ENCODE measurements at places on chromosomes 13 and 19.

- no peak for DNase-seq
Observed at GRCh38 chr13:104408733-104409132, 1342.5 kb upstream of the SLC10A2 start.

GRCh38 chr19:7953576-7953975 lies 10.1 kb upstream of the TIMM44 start:
- DNase-seq: no peak

DNA sequence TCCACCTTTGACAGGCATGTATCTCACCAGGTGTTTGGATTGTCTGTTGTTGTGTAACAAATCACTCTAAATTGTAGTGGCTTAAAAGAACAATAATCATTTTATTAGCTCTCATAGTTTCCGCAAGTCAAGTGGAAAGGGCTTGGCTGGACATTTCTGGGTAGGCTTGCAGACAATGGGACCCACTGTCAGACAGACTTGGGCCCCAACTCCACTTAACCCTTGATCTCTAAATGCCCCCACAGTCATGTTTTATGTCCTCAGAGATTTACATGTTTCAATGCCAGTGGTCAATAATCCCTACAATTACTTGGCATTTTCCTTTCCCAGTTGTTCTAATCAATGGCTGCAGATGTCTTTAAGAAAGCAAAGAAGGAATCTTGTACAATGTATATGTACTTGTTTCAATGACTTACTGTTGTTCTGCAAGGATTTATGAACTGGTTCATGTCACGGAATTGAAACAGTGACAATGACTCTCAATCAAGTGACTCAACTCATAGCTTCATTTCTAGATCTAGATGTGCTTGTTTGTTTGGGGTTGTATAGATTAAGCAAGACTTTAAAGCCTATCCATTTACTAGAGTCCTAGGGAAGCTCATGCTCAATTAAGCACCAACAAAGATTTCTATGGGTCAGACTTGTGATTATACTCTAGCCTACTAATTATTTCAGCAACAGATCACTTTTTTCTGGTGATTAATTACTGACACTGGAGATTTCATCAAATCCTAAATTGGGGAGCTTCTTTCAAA lies 510.1 kb upstream of the NBEA start:
- no peak for DNase-seq

DNA sequence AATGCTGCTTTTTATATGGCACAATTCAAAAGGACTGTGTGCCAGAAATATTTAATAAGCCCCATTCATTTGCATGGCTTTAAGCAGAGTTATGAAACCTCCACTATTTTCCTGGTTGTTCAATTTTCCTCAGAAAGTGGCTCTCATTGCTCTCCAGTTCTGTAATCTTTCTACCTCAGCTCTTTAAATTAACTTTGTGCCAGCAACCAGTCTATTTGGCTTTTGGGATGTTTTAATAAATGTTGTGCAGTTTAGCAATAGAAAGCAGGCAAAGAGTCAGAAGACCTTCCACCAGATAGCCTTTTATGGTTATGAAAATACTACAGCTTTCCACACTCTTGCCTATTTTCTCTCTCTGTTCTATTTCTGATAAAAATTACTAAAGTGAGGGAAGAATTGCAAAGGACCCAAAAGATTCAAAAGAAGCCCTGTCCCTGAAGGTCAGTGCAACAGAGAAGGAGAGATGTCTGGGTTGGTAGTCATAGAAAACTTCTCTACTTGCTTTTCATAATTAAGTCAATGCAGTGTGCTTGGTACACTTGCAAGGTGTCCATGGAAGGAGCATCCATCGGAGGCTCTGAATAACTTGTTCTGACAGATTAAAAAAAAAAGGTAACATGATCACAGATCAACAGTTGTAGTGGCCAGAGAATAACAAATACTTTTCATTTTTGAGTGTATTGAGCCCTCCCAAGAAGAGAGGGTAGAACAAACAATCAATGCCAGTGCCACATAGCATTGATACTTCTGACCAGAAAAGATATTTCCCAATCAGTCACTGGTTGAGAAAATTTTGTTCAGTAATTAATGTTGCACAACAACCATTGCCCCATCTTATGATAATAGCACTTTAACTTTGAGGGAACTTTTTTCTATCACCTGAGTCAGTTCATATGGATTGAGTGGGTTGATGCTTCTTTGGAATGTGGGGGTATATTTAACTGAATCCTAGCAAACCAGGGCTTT lies 48.4 kb upstream of the SPRY2 start:
- DNase-seq: no peak

GRCh38 chr13:98619556-98619955 lies 42.6 kb upstream of the STK24 start:
- no peak for DNase-seq

GRCh38 chr13:23655321-23655720 lies 85.1 kb downstream of the TNFRSF19 start:
- no peak for DNase-seq

GRCh38 chr13:51945149-51945548 lies 66.1 kb downstream of the ATP7B start:
- DNase-seq: no peak

DNA sequence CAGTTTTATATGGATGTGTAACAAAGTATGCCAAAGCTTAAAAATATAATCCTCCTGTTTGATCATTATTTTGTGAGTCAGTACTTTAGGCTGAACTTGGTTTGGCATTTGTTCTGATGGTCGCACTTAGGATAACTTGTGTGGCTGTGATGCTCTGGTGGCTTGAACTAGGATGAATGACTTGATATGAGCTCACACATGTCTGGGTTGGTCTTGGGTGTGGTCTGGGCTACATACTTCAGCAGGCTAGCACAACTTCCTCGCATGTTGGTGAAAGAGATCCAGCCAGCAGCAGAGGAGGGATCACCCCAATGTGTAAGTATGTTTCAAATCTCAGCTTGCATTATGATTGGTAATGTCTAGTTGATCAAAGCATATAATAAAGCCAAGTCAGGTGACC lies 969.1 kb upstream of the PCDH9 start:
- no peak for DNase-seq

GRCh38 chr13:20378721-20379120 lies 146.6 kb upstream of the GJB6 start:
- DNase-seq: no peak

DNA sequence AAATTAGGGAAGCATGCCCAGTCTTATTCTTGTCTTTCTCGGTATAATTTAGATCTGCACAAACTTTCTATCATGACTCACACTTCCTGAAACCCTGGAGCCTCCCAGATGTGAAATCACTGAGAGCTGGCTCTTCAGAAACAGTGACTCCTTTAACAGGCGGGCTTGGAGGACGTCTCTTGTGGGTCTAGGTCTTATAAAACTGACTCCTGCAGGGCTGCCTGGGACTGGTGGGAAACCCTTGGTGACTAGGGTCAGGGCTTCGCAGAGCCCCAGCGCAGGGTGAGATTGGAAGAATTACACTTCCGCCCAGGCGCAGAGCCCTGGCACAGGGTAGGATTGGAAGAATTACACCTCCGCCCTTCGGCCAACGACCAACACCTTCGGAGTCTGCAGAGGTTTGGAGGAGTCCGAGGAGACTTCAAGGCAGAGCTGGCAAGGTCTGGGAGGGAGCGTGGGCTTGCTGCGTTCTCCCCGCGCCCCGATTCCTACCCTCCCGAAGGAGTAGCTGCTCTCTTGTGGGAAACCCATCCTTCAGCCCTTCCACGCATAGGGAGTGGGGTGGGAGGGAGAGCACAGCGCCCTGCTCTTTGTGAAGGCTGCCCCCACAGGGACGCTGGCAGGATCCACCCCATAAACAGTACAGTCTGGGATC lies 43.4 kb upstream of the MAP3K10 start:
- no peak for DNase-seq

All from CD4-positive, alpha-beta T cell treated with Interleukin-1 beta for 1 hour (primary cell).